Activated CD8-positive, alpha-beta memory T cell treated with anti-CD3 and anti-CD28 coated beads for 48 hours (primary cell): ENCODE measurements at places on chromosomes 3 and 15.

GRCh38 chr3:145145461-145145860 lies 1015.5 kb downstream of the PLOD2 start:
- no peak for DNase-seq

DNA sequence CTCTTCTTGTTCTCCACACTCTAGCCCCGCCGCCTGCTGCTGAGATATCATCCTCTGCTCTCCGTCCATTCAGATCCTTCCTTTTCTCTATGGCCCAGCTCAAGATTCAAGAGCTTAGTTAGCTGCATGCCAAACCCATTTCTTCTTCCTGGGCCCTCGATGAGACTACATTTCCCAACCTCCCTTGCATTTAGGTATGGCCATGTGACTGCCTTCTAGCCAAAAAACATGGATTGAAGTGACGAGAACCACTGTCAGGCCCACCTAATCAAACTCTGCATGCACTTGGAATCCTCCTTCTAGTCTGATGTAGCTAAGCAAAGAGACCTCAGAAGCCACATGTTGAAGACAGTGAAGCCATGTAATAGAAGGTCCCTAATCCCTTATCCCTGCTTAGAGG lies 308.2 kb downstream of the VPS13C start:
- DNase-seq: no peak

GRCh38 chr3:48219543-48219942 lies 3.8 kb upstream of the CAMP start:
- DNase-seq: no peak

DNA sequence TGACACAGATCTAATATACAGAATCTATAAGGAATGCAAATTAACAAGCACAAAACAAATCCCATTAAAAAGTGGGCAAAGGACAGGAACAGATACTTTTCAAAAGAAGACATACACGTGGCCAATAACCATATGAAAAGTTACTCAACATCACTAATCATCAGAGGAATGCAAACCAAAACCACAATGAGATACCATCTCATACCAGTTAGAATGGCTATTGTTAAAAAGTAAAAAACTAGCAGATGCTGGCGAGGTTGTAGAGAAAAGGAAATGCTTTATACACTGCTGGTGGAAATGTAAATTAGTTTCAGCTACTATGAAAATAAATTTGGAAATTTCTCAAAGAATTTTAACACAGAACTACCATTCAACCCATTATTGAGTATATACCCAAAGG lies 50.7 kb downstream of the ADAMTS17 start:
- DNase-seq: no peak

GRCh38 chr15:78629031-78629715 lies 8.4 kb upstream of the CHRNA3 start:
- DNase-seq: no peak

GRCh38 chr3:124621498-124621897 lies 108.8 kb upstream of the UMPS start:
- DNase-seq: no peak

GRCh38 chr3:124802061-124802698 lies 71.9 kb downstream of the UMPS start:
- no peak for DNase-seq
